DMS153 (cell line): ENCODE measurements at places on chromosomes 11 and 22.

GRCh38 chr11:66619080-66619554 is 2.7 kb downstream of the RBM14 start:
- DNase-seq: no peak

GRCh38 chr11:82701847-82702520 is 31.7 kb downstream of the FAM181B start:
- peak; percentile 6 for DNase-seq

DNA sequence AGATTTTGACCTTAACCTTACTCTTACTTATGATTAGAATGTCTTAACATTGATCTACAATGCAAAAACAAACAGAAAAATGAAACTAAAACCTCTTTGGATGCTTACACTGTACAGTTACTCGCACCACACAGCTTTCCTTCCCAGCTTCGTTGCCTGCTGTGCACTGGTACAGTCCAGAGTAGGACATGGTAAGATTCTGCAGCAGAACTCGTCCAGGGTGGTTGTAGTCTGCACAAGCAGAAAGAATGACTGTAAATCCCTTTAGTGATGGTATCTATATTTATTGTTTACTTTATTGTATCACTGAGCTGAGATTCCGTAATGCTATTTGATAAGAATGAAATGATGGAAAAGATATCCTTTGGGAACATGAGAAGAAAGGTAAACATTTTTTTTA is 21.0 kb upstream of the HSPA8 start:
- DNase-seq: no peak

DNA sequence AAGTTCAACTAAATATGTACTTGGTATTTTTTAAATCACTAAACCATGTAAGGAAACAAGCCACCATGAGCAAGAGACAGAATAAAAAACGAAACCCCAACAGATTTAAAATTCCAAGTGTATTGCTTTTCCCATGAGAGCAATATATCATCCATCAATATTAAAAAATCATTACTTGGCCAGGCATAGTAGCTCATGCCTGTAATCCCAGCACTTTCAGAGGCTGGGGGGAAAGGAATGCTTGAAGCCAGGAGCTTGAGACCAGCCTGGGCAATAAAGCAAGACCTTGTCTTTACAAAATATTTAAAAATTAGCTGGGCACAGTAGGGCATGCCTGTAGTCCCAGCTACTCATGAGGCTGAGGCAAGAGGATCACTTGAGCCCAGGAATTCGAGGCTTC is 190.8 kb downstream of the TTC28 start:
- DNase-seq: no peak

- no peak for DNase-seq
These were observed 8.2 kb downstream of the ZP1 start for GRCh38 chr11:60875366-60876167.

GRCh38 chr11:119338318-119338890 is 2.3 kb downstream of the C1QTNF5 start:
- peak; percentile 14 for DNase-seq

DNA sequence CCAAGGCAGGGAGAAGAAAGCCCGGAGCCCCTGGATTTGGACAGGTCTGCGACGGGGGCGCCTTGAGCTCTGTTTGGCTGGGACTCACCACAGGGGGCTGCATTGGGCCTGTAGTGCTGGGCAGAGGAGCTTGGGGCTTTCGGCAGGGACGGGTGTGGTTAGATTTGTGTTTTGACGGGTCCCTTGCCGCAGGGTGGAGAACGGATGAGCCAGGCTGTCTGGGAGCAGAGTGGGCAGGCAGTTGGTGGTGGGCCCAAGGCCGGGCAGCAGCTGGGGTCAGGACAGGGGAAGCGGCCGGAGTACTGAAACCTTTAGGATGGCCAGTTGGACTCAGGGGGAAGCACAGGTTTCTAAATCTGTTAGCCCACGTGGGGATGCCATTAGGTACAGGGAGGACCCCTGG is 13.4 kb downstream of the C11orf24 start:
- no peak for DNase-seq

DNA sequence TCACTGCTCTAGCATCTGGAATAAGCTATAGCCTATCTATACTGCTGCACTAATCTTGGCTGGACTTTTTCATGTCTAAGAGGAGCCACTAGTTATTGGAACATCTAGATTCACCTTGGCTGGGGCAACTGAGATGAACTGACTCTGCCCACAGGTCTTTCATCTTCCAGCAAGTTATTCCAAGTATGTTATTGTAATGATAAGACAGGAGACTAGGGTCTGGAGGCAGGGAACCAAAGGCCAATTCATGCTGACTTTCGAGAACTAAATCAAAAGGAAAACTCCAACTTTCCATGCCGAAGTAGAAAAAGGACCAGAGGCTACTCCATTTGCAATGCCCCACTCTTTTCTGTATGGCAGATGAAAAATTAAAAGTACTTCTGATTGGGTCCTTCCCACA is 1243.0 kb upstream of the RAG2 start:
- no peak for DNase-seq

GRCh38 chr11:87284306-87284705 is 246.6 kb downstream of the TMEM135 start:
- no peak for DNase-seq

DNA sequence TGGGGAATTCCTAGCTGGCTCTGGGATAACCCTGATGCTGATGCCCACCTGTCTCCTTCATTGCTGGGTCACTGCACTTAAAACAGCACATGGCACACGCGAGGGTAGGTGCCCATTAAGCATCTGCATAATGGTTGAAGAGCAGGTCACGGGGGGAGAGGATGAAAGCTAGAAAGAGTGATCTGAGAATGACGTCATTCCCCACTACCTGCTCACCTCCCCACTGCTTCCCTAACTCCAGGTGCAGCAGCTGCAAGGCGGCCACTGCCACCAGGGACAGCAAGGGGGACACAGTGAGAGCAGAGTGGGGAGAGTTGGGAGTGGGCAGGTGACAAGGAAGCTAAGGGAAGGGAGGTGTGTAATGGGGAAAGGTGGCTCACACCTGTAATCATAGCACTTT is 27.0 kb downstream of the ADA2 start:
- no peak for DNase-seq

GRCh38 chr11:120197251-120197891 is 13.5 kb upstream of the OAF start:
- no peak for DNase-seq

GRCh38 chr22:26489447-26490036 is 5.9 kb downstream of the SRRD start:
- DNase-seq: no peak

- DNase-seq: no peak
These were observed 20.3 kb upstream of the MRPL17 start for GRCh38 chr11:6703247-6704063.

DNA sequence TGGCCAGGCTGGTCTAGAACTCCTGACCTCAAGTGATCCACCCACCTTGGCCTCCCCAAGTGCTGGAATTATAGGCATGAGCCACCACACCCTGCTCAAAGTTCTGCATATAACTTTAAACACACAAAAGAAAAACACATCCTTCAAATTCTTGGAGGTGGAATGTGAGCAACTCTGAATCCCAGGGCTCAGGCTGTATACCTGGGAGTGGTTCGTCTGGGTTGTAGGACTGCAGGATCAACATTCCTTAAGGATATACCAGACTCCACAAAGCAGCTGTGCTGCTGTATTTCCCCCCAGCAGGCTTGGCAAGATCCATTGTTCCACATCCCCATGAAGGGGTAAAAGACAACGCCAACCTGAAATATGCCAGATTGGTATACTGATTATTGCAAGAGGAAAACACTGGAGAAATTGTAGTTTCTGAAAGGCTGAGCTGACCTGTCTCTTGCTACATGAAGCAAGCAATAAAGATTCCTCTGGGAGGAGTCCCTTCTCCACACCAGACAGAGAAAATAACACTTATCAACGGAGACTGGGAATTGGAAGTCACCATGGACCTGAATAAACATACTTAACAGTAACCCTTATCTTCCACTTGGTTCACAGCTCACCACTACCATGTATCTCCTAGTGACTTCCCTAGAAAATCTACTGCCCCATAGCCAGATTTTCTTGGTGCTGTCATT is 12.2 kb upstream of the RPS3 start:
- DNase-seq: no peak

DNA sequence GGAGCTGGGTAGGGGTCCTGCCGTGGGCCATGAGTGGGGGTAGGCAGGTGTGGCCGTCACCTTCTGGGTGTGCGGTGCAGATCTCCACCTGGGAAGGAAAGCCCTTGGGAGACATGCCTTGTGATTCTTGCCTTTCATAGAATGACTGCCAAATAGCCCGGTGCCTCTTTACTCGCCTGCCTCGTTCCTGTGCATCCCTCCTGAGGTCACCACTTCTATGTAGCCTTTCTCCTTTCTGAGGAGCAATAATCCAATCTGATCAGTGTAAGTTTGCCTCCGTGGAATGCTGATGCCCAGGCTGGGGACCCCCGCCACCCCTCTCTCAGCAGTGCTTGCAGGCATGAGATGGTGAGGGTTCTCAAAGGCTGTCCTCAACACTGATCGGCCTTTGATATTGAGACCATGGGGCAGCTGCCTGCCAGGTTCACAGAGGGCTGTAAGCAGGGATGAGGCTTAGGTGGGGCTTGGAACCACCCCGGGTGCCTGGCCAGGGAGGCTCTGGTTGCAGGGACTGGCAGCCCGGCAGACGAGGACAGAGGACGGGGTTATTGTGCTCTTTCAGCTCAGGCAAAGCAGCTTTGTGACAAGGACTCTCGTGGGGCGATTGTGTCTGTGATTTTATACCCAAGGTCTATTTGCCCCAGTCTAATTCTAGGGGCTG is 86.1 kb upstream of the WNT7B start:
- no peak for DNase-seq

DNA sequence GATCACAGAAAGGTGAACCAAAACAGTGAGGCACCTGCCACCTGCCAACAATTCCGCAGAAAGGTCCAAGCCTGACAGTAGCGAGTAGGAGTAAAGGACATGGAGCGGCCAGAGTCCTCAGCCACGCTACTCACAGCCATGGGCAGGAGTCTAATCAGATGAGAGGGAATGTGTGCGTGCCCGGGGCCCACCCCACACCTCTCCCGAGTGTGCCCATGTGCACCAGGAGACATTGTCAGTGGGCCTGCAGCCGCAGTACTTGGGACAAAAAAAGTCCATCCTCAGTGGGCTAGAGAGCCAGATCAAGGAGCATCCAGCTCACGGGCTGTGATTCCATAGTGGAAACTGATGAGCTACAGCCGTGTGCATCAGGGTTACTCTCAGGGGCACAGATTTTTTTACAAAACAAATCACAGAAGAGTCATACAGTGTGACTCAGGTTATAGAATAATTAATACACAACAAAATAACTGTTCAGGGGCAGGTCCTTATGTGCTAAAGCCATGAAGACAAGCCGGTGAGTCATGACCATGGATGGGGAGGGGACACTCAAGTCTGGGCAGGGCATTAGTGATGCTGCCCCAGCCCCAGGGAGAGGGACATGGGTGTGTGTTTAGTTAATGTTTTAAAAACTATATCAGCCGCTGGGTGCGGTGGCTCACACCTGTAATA is 12.0 kb downstream of the SART1 start:
- DNase-seq: no peak

DNA sequence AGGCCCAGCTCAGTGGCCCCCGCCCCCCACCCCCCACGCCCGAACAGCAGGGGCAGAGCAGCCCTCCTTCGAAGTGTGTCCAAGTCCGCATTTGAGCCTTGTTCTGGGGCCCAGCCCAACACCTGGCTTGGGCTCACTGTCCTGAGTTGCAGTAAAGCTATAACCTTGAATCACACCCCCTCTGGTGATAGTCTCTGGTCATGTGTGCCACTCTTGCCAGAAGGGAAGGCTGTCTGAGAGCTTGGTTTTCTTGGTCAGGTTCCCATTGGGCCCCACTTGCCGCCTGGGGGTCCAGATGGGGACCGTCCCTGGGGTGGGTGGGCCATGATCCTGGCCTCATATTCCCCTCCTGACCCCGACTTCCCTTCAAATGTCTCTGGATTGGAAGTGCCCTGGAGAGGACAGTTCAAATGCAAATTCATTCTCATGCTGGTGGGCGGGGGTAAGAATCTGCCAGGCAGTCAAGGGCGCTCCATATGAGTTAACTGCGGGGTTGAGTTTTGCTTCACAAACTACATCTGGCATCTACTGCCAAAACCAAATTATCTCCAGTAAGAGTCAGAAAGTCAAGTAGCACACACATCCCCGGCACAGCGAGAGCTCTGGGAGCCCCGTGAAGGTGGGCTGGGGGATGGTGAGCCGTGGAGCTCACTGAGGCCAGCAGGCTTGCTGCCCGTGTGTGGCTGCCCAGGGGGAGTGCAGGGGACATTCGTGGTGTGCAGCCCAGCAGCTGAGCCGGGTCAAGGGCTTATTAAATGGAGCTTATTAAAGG is 35.7 kb downstream of the B3GAT1 start:
- DNase-seq: no peak

GRCh38 chr22:42688241-42689211 is 32.1 kb downstream of the A4GALT start:
- DNase-seq: peak; percentile 67

GRCh38 chr22:44099696-44100095 is 75.6 kb downstream of the PARVB start:
- no peak for DNase-seq

DNA sequence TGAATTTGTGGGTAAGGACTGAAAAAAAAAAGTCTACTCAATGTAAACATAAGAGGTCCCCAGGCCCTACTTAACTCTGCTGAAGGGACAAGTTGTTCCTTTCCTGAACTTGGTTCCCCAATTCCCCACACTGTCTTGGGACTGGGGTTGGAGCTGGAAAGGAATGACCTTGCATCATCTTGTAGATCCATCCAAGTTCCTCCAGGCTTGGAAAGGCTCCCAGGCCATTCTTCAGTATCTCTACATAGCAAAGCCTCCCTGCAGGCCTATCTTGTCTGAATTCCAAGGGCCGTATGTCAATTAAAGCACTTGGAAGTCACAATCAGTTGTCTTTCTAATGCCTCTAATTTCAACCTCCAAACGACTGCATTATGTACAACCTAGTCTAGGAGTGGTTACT is 361.2 kb downstream of the TMEM135 start:
- DNase-seq: no peak

- no peak for DNase-seq
These were observed 154.6 kb downstream of the TRIM29 start for GRCh38 chr11:119983240-119983732.

- no peak for DNase-seq
These were observed 549.2 kb downstream of the MIAT start for GRCh38 chr22:27206374-27207133.

GRCh38 chr11:11988681-11989261 is 19.7 kb downstream of the DKK3 start:
- DNase-seq: no peak

- DNase-seq: no peak
These were observed 172.8 kb downstream of the FAM181B start for GRCh38 chr11:82560836-82561235.

DNA sequence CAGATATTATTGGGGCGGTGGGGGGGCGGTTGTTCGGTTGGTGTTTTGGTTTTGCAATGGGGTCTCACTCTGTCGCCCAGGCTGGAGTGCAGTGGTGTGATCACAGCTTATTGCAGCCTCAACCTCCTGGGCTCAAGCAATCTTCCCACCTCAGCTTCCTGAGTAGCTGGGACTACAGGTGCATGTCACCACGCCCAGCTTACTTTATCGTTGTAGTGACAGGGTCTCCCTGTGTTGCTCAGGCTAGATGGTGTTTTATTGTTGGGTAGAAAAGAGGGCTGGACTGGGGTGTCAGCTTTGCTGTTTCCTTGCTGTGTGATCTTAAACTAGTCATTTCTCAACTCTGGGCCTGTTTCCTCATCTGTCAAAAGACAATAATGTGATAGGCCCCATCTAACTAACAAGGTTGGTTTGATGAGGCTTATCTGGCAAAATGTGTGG is 17.5 kb upstream of the MYH9 start:
- DNase-seq: no peak
